ENCODE measurements at places on chromosomes 2 and 18. TPM values are rescaled to one million over a fixed set of nuclear protein-coding genes. Genes with fewer than 3 reads are reported as not detected.

The RAB27B gene
- polyA plus RNA-seq: 0.33 TPM

- DNase-seq: no peak
These were observed 606.6 kb upstream of the SYT4 start for GRCh38 chr18:43883886-43884285.

The CCDC138 gene
- 0.52 TPM for polyA plus RNA-seq

DNA sequence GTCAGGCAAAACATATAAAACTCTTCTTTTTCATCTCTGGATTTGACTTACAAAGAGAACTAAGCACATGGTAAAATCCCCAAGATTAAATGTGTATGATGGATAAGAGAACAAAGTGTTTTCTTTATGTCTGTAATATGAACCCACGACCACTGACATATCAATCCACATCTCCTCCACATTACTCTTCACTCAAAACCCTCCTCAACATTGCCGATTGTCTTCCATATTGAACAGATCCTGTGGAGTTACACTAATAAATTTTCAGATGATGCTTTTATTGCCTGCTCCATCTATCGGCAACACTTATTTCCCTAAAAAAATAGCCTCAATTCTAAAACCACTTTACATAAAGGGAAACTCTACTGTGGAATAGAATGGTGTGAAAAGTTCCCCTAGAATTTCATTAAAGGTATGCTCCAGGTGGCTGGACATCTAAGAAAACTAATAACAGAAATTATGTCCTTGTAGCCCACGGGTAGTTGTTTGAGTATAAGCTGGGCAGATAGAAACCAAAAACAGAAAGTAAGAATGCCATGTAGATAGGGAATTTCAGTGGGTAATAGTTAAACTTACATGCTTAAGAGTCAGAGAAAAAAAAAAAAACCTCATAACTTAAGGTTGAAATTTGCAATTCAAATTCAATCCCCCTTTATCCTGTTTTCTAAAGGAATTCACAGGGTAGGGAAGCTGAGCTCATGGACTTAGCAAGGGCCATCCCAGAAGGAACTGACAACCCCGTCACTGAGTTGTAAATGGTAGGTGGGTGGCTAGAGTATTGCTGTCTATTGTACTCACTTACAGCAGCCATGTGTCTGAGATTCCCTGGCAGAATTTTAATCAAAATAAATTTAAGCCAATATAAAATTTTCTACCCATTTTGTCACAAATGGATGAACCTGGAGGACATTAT is 305.4 kb upstream of the LYPD1 start:
- DNase-seq: no peak

DNA sequence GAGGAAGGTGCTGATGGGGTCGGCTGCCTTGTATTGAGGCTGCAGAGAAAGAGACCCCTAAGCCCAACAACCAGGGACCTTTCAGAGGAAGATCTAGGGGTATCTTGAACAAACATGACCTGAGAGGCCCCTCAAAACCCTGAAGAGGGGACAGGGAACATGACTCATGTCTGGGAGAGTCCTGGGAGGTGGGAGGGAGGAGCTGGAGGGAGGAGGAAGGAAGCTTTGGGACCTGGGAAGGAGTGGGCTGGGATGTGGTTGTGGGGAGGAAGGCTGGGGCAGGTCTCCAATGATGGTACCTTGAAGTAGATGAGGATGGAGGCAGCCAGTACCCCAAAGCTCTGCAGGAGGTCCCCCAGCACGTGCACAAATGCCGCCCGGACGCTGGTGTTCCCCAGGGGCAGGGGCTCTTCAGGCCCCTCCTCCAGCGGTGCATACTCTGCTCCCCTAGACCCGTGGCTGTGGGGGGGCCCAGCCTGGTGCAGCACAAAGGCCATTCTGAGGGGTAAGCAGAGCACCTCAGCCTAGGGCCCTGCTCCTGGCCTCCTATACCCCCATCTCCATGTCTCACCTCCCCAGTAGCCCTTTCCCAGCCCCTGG is 5.9 kb downstream of the SLC30A3 start:
- no peak for DNase-seq

DNA sequence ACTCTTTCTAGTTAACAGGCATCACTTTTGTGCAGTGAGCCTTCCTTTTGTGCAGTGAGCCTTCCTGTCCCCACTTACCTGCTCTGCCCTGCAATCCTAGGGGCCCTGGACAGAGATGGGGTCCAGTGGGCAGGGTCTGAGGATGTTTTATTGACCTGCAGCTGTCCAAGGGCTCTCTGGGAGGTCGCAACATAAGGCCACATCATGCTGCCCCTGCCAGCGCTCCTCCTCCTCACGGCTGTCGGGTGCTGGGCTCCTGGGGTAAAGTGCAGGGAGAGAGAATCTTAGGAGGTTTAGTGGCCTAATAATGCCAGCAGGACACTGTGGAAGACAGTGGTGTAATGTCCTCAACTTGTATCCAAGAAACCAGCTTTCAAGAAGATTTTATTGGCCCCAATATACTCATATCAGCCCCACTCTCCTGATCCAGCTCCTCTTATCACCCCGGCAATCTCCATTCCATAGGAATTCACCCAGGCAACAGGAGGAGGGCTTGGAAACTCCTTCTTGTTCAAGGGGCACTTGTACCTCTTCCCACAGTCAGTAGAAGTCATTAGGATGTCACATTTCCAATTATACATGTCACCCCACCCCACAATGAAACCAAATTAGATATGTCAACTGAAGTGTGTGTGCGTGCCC is 41.9 kb upstream of the ASB18 start:
- no peak for DNase-seq

The FAM228A gene
- polyA plus RNA-seq: 0.17 TPM

The ATP6V1C2 gene
- 0.04 TPM for polyA plus RNA-seq
